ENCODE measurements at places on chromosomes 7 and 10. TPM values are rescaled to one million over a fixed set of nuclear protein-coding genes. Genes with fewer than 3 reads are reported as not detected.

The IPMK gene
- total RNA-seq, result 7.1 TPM

The TAS2R4 gene
- total RNA-seq, result 1.7 TPM

The GRID2IP gene
- total RNA-seq, result not detected

The SORCS1 gene
- not detected for total RNA-seq

The TUBGCP2 gene
- total RNA-seq, result 79.1 TPM

The SH2B2 gene
- total RNA-seq, result 3.3 TPM

The GPNMB gene
- total RNA-seq, result 440 TPM

The CALML3 gene
- total RNA-seq, result not detected

The NRG3 gene
- total RNA-seq, result not detected

The EVX1 gene
- not detected for total RNA-seq

The PKD2L1 gene
- not detected for total RNA-seq

The CYP2W1 gene
- not detected for total RNA-seq

The PSMC2 gene
- 336 TPM for total RNA-seq

The VWDE gene
- not detected for total RNA-seq

The PARP12 gene
- total RNA-seq, result 13.5 TPM

The FGF8 gene
- 0.17 TPM for total RNA-seq

The VOPP1 gene
- total RNA-seq, result 83.3 TPM

The AKR1C8 gene
- not detected for total RNA-seq

The GARIN1A gene
- total RNA-seq, result 1.5 TPM

The BLNK gene
- total RNA-seq, result not detected

The FBXL13 gene
- total RNA-seq, result 0.99 TPM

The C10orf53 gene
- total RNA-seq, result not detected

The CTTNBP2 gene
- 22.3 TPM for total RNA-seq

The DGKI gene
- total RNA-seq, result 1.7 TPM

The RBM33 gene
- 33.5 TPM for total RNA-seq

The SYT15B gene
- total RNA-seq, result not detected

The ARHGAP22 gene
- total RNA-seq, result 70.8 TPM

The H2BK1 gene
- not detected for total RNA-seq

The CYP2C19 gene
- total RNA-seq, result not detected

The SLC26A5 gene
- not detected for total RNA-seq

The ALOX5 gene
- not detected for total RNA-seq

The PNLIPRP3 gene
- total RNA-seq, result 0.17 TPM

The SPDYE5 gene
- total RNA-seq, result not detected

The TMEM130 gene
- total RNA-seq, result 0.44 TPM

The TMEM176B gene
- not detected for total RNA-seq
